ENCODE measurements at places on chromosomes 6 and 20.

DNA sequence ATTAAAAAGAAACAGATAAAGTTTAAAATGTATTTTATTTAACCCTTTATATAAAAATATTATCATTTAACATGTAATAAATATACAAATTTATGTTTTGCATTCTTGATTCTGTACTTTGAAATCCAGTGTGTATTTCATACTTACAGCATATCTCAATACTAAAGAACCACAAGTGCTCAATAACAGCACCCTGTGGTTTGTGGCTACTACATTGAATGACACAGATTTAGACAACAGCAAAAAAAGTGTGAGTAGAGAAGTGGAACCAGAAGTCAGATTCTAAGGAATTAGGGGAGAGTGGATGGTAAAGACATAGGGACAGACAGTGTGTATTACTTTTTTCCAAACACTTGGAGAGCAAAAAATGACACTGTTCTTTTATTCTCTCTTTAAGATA is 524.5 kb downstream of the BMP2 start:
- DNase-seq = no peak

GRCh38 chr20:10637031-10637559 is 36.7 kb downstream of the JAG1 start:
- DNase-seq = no peak

GRCh38 chr6:26452631-26453235 is 5.0 kb upstream of the BTN2A1 start:
- DNase-seq = no peak

DNA sequence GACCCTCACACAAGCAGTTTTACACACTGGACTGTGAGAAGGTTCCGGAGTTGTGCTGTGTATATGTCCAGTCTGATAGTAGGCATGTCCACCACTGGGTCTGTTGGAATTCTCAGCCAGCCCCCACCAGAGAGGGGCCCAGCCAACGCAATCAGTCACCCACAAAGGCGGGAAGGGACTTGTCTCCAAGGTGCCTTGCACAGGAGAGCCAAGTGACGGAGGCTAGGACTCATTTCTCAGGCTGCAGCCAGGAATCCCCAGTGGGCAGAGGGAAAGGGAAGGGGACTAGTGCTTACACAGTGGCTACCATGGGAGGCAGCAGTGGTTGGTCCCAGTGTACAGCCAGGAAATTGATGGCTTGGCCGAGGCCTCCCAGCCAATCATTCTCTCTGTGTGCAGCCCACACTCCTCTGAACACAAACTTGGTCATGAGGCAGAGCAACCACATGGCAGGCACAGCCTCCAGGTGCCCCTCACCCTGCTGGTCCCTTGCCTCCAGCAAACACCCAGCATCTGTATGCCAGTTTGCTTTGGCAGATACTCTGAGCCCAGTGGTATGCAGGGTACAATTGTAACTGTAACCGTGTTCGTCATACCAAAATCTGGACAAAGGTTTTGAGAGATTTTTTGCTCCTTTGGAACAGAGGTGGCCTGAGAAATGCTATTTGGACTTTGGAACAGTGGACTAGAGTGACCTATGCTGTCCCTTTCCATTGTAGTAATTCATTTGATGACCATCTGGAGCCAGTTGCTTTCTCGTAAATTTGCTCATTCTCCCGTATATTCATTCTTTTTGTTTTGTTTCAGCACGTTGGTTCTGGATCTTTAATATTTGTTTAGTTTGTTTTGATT is 72.9 kb upstream of the MYL9 start:
- no peak for DNase-seq

DNA sequence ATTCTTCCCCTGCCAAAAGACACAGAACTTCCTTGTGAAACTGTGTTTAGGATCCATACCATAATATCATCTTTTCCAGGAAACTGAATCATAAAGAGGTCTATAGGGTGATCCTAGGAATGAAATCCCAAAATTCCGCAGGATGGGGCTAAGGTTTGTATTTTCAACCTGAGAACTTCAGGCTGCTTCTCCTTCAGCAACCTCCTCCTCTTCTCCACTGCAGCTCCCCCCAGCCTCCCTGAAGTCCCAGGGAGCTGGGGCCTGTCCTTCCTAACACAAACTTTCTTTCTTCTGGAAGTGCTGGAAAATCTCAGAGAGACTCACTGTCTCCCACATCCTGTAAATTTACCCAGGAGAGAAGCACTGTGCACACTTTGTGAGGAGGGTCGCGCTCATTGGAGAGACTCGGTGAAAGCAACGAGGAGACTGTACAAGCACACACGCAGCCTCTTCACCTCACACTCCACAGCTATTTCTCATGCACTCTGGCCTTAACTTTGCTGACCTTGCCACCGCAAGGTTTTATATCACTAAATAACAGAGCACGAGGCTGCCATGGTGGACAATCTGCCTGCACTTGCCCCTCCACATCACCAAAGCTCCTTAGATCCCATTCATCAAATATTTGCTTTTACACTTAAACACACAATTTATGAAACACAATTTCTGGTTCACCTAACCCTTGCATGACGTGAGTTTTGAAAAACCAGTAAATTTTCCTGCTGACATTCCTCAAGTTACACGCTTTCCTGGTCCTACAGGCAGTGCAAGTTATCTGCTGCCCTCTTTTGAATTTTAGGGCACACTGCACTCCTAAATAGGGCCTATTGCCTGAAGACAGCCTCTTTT is 14.3 kb downstream of the ID4 start:
- peak; percentile 6 for DNase-seq

DNA sequence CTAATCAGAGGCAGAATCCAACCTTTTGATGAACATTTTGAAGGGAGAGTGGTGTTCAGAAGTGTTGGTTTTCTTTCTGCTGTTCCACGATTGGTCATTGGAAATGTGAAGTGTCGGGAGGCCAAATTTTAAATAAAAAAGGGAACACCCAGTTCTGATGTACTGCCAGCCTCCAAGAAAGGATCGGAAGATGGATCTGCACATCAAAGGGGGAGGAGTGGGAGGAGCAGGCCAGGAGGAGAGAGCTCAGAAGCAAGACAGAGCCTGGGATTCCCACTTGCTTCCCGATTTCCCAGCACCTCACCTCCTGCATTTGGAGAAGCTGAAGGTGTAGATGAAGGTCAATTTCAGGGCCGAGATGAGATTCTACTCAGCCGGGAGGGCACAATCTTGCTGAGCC is 55.9 kb upstream of the NAA20 start:
- no peak for DNase-seq

All from germinal center (tissue), 1 donor.